SK-N-MC (cell line): ENCODE measurements at places on chromosomes 1 and 21.

DNA sequence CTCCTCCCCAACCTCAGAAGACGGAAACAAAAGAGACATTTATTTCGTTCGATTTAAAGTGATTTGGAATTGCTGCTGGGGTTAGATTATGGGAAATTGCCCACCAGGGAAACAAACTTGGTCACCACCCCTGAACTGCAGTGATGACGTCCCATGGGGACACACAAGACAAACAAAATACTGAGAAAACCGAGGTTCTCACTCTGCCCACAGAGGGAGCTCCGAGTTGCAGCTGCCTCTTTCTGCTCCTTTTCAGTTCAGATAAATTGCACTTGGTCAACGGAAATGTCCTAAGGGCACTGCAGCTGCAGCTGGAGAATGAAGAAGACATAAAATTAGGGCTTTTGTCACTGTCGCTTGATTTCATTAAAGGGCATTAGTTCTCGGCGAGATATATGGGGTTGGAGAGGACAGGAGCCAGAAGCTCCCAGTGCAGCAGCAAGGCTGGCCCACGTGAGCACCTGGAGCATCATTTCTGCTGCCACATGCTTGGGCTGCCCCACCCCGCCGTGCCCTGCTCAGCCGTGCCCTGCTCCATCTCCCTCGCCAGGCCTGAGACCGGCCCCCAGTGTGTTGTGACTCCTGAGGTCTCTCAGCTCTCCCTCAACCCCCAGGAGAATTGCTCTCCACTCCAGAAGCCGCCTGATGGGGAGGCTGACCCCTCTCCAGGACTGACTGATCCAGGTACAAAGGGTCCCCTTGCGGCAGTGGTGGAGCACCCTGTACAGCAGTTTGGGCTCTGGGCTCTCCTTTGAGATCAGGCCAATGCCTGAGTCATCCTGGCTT, 231.7 kb upstream of the AJAP1 start:
- no peak for DNase-seq

DNA sequence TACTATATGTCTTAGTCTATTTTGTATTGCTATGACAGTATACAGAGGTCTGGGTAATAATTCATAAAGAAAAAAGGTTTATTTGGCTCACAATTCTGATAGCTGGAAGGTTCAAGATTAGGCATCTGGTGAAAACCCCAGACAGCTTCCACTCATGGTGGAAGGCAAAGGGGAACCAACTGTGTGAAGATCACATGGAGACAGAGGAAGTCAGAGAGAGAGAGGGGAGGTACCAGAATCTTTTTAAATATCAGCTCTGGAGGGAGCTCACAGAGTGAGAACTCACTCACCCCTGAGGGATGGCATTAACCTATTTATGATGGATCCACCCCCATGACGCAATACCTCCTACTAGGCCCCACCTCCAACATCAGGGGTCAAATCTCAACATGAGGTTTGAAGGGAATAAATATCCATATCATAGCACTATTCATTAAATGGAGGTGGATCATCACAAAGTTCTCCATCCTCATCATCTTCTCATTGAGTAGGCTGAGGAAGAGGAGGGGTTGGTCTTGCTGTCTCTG, 290.5 kb downstream of the DSCAM start:
- no peak for DNase-seq

- no peak for DNase-seq
These were observed 60.4 kb downstream of the LAMC2 start for GRCh38 chr1:183246436-183246835.

- DNase-seq, result no peak
These were observed 93.8 kb upstream of the RUNX3 start for GRCh38 chr1:25023826-25024225.

DNA sequence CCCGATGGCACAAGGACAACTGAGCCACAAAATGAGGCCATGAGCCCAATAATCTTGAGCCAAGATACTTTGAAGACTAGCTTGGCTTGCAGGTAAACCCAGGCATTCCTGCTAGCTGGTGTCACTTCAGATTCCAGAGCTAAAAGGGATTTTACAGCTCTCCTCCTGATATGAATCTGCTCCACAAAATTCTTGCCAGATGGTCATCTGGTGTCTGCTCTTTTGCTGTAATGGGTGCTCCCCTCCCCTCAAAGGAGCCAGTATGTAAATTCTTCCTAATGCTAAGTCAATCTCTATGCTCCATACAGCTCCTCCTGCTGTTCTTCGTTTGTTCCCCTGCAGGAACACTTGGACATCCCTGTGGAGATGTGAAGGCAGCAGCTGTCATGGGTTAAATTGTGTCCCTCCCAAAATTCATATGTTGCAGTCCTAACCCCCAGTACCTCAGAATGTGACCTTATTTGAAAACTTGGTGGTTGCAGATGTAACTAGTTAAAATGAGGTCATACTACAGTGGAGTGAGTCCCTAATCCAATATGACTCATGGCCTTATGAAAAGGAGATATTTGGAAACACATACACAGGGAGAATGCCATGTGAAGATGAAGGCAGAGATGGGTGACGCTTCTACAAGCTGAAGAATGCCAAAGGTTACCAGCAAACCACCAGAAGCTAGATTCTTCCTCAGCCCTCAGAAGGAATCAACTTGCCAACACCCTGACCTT, 180.6 kb upstream of the PALMD start:
- no peak for DNase-seq

DNA sequence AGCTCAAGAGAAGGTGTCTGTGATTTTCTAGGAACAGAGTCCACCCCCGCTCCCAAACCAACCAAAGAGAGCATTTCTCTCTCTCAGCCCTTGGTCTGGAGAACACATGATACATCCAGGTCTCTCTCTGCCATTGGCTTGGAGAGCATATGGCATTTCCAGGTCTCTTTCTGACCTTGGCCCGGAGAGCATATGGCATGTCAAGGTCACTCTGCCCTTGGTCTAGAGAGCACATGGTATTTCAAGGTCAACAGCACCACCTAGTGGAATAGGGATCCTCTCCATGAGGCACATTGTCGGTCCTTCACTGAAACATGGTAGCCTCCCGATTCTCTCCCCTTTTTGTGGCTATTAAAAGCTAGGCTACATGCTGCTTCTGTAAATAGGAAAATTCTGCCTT, 437.7 kb upstream of the OLFM3 start:
- DNase-seq, result no peak

DNA sequence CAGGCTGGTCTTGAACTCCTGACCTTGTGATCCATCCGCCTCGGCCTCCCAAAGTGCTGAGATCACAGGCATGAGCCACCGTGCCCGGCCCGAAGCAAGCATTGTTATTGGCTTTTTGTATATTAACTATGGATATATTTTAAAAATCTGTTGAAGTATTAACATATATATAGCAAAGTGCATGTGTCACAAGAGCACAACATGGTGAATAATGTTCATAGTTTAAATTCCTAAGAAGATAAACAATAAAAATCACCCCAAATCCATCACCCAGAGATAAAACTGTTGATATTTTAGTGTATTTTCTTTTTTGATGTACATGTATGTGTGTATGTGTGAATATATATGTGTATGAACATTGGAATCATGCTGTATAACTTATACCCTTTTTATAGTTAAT, 9.1 kb upstream of the FOXE3 start:
- no peak for DNase-seq

DNA sequence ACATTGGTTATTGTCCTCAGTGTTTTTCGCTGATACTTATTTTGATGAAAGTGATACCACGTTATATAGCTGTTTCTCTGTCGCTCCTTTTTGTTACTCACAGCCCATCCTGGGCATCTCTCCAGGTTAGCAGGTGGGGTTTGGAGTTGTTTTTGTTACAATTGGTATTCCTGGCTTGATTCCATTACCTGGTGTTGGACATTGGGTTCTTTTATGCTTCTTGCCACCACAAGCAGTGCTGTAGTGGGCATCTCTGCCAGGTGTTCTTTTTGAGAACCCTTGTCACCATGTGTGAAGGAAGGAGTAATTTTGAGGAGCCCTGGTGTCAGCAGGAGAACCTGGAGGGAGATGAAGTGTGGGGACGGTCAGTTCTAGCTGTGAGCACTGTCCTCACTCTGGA, 47.5 kb upstream of the PWP2 start:
- no peak for DNase-seq

GRCh38 chr1:47340227-47340626, 6.6 kb downstream of the CMPK1 start:
- DNase-seq, result no peak

GRCh38 chr1:114126261-114127095, 27.2 kb downstream of the SYT6 start:
- DNase-seq, result no peak

DNA sequence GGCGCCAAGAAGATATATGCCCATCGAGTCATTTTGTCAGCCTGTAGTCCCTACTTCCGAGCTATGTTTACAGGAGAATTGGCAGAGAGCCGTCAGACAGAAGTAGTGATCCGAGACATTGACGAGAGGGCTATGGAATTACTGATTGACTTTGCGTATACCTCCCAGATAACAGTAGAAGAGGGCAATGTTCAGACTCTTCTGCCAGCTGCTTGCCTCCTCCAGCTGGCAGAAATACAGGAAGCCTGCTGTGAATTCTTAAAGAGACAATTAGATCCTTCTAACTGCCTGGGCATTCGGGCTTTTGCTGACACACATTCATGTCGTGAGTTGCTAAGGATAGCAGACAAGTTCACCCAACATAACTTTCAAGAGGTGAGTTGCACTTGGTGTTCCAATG, 19.1 kb downstream of the KLHL20 start:
- DNase-seq, result no peak

DNA sequence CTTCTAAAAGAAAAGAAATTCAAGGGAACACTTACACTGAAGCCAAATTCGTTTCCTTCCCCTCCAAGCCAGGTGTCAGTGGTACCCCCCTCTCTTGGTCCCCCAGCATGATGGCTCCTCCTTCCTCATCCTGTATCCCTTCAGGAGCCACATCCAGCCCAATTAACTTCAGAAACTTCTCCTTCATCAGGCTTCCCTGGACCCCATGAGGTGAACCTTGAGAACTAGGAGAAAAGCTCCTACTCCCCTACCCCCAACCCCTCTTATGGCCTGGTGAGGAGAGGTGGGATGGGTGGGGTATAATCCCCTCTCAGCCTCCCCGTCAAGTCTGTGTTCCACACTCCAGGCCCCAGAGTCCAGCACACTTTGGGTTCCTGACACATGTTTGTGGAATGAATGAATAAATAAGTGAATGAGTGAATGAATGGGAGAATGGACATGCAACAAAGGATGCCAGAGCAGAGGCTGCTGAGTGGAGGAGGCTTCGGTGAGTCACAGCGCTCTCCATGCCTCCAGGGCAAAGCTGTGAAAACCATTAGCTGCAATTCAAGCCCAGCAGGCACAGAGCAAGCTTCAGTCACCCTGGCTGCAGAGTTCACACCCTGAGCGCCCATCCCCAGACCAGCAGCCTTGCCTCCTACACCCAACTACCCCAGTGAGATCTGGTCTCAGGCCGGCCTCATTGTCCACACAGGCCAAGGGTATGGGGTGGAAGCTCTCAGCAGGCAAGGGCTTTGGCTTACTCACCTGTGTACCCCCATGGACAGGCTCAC, 43.8 kb downstream of the BATF3 start:
- no peak for DNase-seq

- DNase-seq, result no peak
These were observed 4.0 kb downstream of the AMPD2 start for GRCh38 chr1:109623601-109624161.

GRCh38 chr1:234553240-234554188, 56.5 kb downstream of the IRF2BP2 start:
- no peak for DNase-seq

DNA sequence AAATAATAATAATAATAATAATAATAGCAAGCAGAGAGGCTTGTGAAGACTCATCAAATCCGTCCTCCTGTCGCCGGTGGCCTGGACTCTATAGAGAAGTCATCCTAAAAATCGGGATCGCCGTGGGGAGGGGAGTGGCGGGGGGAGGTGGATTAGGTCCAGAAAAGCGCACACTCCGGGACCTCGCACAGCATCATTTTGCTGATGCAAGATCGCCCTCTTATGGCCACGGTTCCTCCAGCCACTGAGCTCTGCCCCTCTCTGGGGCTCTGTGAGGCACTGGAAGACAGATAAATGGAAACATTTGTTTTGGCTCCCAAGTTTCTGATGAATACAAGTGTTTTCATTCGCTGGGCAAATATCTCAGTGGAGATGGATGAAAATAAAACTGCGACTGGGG, 612.0 kb downstream of the MATN1 start:
- DNase-seq, result no peak

DNA sequence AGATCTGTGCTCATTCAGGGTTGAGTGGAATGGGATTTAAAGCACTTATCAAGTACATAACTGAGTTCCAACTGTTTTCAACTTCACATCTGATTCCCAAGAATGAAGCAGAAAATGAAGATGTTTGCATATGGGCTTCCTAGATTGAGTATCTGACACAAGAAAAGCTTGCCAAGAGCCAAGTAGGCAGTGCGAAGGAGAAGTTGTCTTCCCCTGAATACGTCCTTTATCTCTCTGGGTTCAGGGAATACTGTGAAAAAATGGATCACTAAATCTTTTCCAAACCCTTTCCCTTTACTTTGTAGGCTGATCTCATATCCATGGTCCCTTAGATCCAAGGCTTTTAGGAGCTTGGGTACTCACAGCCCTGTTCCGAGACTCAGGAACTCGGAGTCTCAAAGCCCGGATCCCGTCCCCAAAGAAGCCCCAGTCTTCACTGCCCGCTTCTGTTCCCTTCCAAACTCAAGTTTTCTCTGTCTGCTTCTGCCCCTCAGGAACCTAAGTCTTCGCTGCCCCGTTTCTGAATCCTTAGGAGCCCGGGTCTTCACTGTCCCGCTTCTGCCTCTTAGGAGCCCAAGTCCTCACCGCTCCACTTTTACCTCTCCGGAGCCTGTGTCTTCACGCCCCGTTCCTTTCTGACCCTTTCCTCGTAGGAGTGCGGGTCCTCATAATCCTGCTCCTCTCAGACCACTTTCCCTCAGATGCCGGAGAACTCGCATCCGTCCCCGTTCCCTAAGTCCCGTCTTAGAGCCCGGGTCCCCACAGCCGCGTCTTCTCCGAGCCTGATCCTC, 616 bp downstream of the TAF12 start:
- DNase-seq, result no peak

GRCh38 chr21:45780647-45781046, 137.1 kb downstream of the PCBP3 start:
- DNase-seq, result no peak

GRCh38 chr1:226708342-226708780, 30.7 kb downstream of the ITPKB start:
- DNase-seq, result no peak

DNA sequence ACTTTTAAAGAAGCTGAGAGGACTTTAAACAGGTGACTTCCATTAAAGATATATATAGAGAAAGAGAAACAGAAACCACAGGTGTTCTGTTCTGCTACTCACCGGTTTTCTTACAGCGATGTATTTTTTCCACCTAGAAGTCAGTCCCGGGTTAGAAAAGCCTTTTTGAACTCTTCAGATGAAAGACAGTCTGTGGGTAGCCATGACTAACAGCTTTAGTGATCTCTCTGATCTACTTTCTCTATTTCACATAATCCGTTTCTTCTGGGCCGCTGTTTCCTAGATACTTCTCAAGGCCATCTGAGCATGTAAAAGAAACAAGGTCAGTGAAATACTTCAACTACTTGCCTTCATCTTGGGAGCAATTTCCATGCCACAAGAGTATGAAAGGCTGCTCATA, 25.1 kb downstream of the WDR64 start:
- DNase-seq, result no peak
